Left lung (tissue), 14 donors: ENCODE measurements at places on chromosomes 5 and 9. TPM values are rescaled to one million over a fixed set of nuclear protein-coding genes. Genes with fewer than 3 reads are reported as not detected.

DNA sequence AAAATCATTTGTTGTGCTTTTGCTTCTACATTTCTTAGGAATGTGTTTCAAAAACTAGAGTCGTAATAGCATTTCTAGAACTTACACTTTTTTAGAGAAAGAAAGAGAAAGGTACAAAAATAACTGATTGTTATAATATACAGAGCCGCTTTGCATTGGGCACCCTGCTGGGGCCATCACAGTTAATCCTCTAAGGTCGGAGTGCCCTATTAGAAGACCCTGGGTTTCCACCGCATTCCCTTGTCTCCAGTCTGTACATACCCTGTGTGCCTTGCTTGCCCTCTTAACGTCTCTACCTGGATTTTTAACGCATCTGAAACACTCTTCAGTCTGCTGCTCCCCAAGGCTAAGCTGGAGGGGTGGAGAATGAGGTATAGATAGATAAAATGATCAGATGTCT lies 1.3 kb downstream of the MARVELD2 start:
- DNase-seq, result no peak

DNA sequence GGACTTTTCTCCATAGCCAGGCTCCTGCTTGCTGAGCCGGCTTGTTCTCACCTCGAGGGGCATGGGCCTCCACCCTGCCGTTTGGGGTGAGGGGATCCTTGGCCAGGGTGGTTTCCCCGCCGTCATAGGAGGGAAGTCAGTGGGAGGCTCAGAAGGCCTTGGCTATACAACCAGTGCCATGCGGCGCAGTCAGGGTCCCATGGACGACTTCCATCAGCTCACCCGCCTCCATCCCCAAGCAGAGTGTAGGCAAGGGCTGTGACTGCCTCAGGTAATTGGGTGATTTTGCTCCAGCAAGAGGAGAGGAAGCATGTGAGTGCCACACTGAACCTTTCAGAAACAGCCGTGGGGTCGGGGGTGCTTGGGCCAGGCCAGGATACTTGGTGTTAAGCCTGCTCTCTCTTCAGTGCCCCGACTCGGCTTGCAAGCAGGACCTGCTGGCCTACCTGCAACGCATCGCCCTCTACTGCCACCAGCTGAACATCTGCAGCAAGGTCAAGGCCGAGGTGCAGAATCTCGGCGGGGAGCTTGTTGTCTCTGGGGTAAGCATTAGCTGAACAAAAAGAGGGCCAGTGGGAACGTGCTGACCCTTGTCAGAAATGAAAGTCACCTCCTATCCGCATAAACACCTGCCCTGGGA lies 57.2 kb upstream of the LRRTM2 start:
- DNase-seq, result no peak

Gene CDC14B
- total RNA-seq, result 10.5 TPM

Gene IGFBPL1
- total RNA-seq, result 5.9 TPM

Gene PRRC2B
- total RNA-seq, result 165 TPM

Gene GFI1B
- 0.18 TPM for total RNA-seq

Gene ZFP2
- 1.8 TPM for total RNA-seq
